ENCODE measurements at places on chromosomes 3 and 15.

- DNase-seq, result no peak
Observed at GRCh38 chr3:150609988-150610387, 6.9 kb downstream of the SELENOT start.

DNA sequence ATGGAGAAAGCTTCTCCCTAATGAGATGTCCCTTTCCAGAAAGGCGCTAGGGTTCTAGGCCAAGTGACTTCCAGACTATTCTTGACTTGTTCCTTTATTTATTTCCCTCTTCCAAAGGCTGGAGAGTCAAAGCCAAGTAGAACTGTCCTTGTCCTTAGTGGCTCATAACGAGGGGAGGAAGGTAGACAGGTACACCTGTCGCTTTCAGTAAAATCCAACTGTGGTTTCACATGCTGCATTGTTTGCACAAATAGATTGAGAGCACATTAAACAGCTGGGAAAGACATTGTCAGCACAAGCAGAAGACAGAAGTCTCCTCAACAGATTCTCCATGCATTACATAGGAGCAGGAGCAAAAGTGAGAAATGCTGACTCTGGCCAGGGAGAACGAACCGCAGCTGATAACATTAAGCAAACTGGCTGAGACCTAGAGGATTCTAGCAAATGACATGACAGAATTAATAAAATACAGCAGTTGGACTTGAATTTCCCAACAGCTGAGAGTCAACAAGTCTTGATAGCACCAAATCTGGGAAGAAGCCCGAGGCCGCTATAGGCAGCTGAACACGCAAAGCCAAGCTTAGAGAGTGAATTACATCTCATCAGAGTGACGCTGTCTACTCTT is 227.7 kb downstream of the TLE3 start:
- DNase-seq, result no peak

DNA sequence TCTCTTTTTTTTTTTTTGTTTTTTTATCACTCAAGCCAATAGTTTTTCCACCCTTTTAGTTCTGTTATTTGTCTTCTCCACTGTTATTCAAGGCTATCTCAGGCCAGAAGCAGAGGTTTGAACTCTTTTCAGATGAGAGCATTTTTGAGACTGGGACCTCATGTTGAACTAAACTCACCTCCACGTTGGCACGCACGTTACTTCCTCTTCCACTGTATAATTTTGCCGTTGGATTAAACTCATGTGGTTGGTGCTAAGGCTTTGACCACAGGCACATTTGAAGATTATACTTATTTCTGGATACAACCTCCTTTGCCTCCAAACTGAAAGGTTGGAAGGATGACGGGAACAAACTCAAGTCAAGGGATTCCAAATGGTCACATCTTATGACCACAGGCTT is 501.3 kb upstream of the TPRG1 start:
- DNase-seq, result no peak

GRCh38 chr3:67297715-67298475 is 299.8 kb downstream of the KBTBD8 start:
- DNase-seq, result no peak

DNA sequence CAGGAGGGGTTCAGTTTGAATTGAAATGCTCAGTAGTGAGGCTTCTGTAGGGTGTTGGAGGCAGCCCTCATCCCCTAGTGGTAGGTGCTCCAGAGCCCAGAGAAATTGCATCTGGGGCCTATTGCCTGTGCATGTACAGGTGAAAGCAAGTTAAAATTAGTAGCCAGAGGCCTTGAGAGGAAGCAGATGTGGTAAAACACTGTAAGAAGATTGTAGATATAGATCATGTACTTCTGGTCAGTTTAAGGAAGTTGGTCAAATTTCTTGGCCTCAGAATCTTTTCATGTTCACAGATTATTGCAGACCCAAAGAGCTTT is 34.6 kb downstream of the IGSF10 start:
- peak; percentile 41 for DNase-seq

GRCh38 chr3:58250093-58250707 is 12.6 kb downstream of the ABHD6 start:
- no peak for DNase-seq

DNA sequence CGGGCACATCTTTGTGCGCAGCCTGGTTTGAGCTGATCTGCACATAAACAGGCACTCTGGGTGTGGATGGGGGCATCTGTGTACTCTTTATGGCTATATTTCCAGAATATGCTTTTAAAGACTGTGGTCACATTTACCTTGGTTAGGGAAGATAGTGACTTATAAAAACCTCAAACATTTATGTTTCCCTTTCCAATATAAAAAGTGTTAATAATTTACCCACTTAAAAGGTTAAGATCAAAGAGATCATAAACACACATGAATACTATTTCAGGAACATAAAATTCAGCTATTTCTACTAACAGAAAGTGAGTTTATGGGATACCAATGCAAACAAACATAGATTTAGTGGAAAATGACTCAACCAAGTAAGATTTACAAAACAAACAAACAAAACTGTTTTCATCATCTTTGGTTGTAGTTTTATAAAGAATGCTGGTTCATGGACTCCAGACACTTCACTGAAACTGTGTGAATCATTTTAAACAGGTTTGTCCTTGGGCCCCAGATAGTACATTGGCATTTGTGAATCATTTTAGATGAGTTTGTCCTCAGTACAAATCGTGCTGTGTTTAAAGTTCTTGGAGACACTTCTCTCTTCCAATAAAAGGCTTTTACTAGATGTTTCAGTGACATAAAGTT is 253.5 kb upstream of the CTDSPL start:
- no peak for DNase-seq

- peak; percentile 60 for DNase-seq
Observed at GRCh38 chr3:129934234-129935123, 40.0 kb upstream of the TRH start.

GRCh38 chr3:179324270-179324754 is 1.5 kb downstream of the ZNF639 start:
- DNase-seq, result peak; percentile 50

DNA sequence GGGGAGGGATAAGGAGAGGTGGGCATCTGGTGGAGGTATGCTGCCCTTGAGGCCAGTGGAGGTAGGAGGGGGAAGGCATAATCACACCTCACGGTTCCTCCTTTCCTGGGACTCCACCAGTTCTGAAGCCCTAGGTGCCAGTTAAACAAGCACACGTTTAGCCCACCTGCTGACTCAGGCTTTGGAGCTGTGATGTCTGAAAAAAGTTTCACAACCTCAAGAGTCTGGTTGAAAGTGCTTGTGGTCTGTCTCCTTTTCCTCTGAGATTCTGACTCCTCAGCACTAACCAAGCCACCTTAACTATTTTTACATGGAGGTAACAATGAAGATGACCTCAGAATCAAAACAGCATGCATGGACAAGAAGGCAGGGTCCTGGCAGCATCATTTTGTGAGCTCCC is 23.0 kb downstream of the HPS3 start:
- DNase-seq, result peak; percentile 90

DNA sequence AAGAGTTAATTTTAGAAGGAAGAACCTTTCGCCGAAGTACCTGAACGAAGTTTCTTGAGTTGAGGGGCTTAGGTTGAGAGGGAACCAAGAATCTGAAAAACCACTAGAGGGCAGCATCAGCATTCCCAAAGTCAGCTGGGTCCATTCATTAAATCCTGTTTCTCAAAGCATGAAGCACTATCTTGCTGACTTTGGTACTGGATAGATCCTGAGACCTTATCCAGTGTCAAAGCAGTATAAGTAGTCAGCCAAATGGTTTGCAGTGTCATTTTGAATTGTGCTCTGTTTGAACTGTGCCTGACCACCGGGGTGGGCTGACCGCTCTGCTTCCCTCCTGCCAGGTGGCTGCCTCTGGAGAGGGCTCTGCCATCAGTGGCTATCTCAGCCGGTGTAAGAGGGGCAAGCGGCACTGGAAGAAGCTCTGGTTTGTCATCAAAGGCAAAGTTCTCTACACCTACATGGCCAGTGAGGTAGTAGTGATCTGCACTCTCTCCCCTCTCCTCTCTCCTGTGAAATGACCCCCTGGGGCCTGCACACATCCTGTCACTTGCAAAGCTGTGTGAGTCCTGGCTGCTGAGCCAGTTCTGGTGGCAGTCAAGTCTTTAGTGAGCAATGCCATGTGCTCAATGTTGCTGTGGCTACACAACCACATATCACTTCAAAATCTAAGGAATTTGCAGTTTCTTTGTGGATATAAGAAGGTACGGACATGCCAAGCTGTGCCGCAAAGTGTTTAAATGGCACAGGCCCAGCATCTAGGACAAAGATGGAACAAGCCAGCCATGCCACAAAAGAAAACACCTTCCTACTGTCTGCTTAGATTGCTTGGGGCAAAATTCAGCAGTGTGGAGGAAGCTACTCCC is 21.4 kb upstream of the NR2C2 start:
- peak; percentile 73 for DNase-seq

DNA sequence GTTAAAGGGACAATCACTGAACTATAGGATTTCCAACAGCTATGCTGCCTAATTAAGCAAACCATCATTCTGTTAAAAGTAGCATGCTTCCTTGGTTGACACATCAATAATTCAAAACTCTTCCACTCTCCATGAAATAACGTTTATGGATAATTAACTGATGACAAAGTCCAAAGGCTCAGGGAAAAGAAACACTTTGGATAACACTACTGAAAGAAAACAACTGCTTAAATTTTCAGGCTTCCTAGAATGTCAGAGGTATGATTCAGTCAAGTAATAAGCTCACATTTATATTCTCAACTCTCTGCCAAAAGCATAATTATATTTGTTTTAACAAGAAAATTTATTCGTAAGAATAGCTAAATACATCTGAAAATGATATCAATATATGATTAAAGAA is 49.6 kb downstream of the WDR72 start:
- no peak for DNase-seq

GRCh38 chr15:22903961-22904534 is 65.6 kb downstream of the NIPA2 start:
- DNase-seq, result no peak

DNA sequence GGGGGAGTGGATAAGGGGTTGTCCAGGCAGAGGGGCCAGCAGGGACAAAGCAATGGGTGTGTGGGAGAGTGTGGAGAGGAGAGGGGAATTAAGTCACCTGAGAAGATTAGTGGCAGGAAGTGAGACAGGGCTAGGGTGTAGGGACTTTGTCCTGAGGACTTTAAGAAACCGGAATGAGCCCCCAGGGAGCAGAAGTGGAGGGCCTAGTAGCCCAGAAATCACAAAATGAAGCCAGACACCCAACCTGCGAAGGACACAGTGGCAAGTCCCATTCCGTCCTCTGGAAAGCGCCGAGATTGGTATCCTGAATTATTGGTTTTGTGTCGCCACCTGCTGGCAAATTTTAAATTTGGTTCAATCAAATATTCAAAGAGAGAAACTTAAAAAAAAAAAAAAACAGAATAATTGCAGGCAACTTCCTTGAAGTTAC is 78.0 kb upstream of the SLC25A36 start:
- DNase-seq, result peak; percentile 58

- DNase-seq, result no peak
Observed at GRCh38 chr3:26061947-26062346, 272.1 kb downstream of the OXSM start.

- DNase-seq, result no peak
Observed at GRCh38 chr3:150662410-150663200, 41.1 kb downstream of the ERICH6 start.

DNA sequence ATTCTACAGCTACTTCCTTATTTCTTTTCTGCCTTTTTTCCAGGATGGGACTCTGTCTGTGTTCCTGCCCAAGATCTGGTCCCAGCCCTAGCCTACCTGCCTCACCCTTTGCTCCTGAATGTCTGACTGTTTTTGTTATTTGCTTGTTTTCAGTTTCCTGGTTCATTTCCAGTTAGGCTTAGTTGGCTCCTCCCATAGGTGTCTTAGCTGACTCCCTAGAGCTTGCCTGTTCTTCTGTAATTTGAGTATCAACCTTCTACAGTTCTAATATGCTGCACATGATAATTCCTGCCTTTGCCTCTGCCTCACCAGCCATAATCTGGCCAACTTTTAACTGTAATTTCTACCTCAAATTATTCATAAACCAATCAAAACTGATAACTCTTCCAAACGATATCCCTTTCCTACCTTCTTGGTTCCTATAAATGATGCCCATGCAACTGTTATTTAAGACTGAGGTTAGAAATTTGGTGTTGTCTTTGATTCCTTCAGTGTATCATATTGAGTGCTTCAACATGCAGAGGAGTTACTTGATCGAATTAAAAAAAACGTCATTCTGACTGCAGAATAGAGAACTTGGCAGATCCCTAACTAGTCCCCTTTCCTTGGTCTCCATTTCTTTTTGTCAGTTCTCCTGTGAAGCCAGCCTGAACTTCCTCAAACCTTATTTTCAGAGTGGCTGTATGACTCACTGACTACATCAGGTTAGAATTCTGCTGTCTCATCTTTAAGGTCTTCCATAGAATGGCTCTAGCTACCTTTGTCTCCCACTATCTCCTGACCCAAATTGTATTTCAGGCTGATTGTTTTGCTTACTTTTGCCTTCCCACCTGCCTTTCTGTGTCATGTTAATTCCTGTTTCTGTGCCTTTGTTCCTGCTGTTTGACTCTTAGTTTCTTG is 8.4 kb downstream of the GOLM2 start:
- peak; percentile 85 for DNase-seq

DNA sequence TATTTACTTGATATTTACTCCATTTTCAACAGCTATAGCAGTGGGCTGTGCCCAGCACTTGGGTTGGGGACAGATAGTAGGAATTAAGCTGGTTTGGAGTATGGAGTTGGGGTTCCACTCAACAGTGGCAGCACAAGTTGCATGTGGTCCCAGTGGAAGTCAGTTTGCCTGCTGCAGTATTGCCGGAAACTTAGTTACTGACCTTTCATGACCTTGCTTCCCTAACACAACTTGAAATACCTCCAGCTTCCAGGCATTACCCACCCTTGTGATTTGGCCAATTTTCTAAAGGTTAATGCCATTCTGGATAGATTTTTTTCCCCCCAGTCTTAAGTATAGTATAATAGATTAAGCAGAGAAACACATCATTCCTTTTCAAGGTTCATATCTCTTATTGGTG is 68.0 kb downstream of the BBX start:
- no peak for DNase-seq

- DNase-seq, result peak; percentile 40
Observed at GRCh38 chr3:178170698-178171535, 365.3 kb upstream of the KCNMB2 start.

DNA sequence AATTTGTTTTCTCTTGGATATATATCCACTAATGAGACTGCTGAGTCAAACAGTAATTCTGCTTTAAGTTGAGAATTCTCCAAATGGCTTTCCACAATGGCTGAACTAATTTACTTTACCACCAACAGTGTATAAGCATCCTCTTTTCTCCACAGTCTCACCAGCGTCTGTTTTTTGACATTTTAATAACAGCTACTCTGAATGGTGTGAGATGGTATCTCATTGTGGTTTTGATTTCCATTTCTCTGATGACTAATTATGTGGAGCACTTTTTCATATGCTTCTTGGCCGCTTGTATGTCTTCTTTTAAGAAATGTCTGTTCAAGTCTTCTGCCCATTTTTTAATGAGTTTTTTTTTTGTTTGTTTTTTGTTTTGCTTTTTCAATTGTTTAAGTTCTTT is 206.2 kb downstream of the CTNNB1 start:
- no peak for DNase-seq

- no peak for DNase-seq
Observed at GRCh38 chr3:12938258-12938711, 96.9 kb upstream of the RPL32 start.

GRCh38 chr3:129002573-129003569 is 1.8 kb downstream of the EFCC1 start:
- no peak for DNase-seq

- DNase-seq, result peak; percentile 53
Observed at GRCh38 chr3:57226176-57226575, 1.4 kb upstream of the APPL1 start.
